Activated T-cell treated with anti-CD3 and anti-CD28 coated beads, Interleukin-2, amount 50 U/mL, for 24 hours (primary cell): ENCODE measurements at places on chromosomes 12 and 14.

DNA sequence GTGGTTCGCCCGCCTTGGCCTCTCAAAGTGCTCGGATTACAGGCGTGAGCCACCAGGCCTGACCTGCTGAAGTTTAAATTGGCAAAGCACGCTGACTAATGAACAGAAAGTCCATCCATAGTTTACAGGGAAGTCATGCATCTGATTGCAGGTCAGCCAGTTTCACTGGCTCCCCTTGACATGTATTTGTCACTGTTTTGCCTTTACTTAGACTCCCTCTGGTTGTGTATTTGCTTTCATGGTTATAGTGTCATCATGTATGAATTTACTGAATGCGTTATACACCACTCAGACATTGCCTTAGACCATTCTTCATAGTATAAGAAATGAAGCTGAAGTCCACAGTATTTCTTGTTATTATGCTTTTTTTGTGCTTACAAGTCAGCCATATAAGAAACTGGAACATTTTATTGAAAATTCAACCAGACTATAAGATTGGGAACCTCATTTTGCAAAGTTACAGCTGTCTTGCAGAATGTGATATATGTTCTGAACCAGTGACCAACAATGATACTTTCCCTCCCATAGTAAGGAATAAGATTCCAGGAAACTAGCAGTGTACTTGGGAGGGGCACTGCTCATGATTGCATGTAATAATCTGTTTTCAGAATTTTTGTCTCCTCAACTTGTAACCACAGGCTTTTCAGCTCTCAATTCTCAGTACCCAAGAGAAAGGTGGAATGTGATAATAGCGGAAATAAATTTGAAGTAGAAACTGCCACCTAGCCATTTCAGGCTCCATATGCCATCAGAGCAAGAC, 51.9 kb upstream of the ATF7IP start:
- DNase-seq = no peak

- DNase-seq = no peak
These were observed 30.4 kb downstream of the FBXO34 start for GRCh38 chr14:55301437-55302121.

DNA sequence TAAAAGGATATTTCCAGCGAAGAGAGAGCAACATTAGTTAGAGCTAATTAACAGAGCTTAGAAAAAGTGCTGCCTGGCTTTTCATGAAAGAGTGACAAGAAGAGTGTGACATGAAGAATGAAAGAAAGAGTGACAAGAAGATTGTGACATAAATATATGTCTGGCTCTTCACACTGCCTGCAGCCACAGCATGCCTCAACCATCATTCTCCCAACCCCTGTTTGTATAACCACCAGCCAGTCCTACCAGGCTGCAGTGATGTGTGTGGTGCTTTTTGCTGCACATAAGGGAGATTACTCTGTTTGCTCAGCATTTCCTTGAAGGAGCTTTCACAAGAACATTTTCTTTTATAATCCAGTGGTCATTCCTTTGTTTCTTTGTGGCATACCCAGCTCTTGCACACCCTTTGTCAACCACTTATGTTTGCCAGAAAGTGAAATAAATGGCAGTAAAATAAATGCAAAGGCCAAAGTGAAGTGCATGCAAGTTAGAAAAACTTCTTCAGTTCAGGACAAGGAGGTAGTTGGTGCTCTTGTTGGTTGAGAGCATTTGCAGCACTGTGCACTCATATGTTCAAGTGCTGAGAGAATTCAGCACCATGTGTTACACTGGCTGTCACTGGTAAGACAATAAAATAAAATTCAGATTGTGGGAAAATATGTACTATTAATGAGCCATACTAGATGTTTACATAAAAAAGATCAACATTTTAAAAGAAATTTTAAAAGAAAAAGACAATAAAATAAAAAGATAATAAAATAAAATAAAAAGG, 50.6 kb downstream of the KIF21A start:
- DNase-seq = no peak

DNA sequence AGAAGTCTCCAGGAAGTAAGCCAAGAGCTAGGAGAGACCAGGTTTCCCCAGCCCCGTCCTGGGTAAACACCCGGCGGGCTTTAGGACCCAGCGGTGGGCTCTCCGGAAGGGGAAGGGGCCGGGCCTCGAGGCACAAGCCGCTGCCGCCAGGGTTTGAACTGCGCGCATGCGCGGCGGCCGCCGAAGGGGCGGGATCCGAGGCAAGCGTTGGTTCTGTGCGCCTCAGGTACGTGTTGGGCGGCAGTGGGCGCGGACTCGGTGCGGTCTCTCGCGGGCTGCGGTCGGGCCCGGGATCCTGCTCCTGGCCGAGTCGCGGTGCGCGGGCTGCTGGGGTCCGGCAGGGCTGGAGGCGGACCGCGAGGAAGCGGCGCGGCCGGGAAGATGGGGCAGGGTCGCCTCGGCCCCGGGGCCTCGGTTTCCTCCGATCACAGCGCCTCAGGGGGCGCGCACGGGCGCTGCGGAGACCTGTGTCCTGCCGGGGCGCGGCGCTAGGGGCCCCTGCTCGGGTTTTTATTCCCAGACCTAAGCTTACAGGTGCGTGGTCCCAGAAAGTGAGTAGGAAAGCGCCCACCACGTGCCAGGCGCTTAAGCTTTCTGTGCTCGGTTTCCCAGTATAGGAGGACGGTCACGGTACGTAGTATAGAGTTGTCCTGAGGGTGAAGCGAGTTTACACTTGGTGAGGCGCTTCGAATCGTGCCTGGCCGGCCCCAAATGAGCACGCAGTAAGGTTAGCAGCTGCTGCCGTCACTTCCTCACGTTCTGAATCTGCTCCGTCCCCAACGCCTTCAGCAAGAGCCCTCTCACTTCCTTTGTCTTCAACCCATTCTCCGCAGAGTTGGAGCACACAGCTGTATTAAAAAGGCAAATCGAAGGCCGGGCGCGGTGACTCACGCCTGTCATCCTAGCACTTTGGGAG, at the start of gene TDP1:
Gene TDP1 (plus strand): TSS at position 183 of the 916 bp plus-strand sequence. CDS start 7,188 bp downstream, outside the sequence.
- peak; percentile 96 for DNase-seq

DNA sequence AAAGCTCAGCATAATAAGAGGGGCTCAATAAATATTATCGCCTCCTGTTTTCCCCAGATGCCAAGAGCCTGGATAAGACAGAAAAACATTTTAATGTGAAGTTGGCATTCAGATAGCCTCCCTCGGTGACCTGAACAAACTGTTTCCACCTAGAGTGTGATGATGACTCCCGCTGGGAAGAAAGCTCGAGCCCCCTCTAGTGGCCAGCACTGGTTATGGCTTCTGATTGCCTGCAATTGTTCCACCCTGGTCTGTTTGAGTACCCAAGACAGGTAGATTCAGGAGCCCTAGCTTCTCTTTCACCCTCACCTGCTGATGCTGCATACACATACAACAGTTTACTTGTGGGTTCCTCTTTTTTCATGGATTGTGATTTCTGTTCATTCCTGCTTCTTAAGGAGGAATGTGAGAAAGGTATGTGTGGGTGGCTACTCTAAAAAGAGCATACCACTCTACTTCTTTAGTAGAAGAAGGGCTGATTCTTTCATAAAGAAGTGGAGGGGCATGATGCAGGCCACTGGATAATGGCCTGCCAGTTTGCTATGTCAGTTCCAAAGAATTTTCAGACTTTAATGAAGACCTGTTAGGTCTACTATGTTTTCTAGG, 6.4 kb downstream of the ERG28 start:
- DNase-seq = peak; percentile 88

DNA sequence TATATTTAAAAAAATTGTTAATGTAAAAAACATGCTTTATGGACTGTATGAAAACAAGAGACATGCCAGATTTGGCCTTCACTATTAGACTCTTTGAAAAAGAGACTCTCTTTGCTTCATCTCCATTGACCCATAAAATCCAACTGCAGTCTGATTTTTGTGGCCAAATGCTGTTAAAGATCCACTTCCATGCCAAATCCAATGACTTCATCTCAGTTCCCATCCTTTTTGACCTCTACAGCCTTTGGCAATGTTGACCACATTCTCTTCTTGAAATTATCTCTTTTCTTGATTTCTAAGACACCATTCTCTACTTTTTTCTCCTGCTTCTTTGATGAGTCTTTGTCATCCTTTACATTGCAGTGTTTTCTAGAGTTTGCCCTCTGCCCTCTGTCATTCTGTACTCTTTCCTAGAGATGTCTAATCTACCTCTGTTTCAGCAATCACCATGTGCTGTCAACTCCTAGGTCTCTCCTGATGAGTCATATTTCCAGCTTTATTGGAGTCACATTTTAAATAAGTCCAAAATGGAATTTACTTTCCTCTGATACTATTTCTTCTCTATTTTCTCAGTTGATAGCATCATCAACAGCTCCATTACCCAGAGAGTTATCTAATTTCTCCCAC, 2.4 kb downstream of the TMPRSS12 start:
- no peak for DNase-seq

GRCh38 chr12:118052324-118053070, 8.5 kb downstream of the WSB2 start:
- DNase-seq = no peak

GRCh38 chr12:13194401-13195110, 2.0 kb upstream of the EMP1 start:
- no peak for DNase-seq

DNA sequence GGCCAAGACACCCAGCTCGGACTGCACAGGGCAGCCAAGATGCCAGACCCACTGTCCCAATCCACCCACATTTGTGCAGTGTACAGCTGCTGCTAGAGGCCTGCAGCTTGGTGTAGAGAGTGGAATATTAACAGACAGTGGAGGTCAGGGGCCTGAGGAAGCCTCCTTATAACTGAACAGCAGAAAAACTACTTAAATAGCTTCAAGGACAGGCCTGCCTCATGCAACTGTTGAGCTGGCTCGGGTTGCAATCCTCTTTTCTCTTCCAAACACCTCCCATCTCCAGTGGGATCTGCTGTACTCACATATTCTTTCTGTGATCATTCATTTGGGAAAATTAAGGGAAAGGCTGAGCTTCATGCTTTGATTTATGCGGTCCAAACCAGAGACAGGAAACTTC, 1043.2 kb upstream of the TMEM132C start:
- no peak for DNase-seq

DNA sequence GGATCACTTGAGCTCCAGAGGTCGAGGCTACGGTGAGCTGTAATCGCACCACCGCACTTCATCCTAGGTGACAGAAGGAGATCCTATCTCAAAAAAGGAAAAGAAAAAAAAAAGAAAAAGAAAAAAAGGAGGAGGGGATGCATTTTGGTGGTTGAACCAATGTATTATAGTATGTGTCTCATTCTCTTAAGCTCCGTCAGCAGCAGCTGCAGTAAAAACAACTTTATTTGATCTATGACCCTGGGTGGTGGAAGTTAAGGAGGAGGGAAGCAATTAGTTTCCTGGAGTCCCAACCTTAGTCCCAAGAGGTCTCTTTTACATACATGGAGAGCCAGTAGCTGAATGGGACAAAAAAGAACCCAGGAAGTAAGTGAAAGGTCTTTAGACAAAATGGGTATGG, 26.8 kb upstream of the APOF start:
- DNase-seq = no peak

DNA sequence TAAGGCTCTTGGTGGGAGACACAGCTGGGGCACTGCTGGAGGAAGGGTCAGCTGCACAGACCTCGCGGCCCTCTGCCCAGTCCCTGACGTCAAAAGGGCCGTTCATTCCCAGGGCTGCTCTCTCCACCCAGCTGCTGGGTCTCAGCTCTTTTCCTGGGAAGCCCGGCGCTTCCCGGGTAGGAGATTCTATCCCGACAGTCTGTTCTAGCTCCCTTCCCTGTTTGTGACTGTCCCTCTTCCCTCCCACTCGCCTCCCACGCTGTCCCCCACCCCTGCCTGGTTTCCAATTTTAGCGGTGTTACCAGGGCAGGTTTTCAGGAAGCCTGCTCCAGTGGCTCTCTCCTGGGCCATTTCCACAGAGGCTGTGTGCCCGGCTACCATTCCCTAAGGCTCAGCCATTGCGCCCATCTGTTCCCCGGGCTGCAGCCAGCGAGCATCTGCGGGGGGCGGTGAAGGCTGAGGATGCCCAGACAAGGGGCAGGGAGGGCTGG, 186.6 kb downstream of the CACNA1C start:
- no peak for DNase-seq

- DNase-seq = no peak
These were observed 7.7 kb downstream of the ANKRD33 start for GRCh38 chr12:51895378-51896135.

- DNase-seq = no peak
These were observed 292.4 kb upstream of the SEL1L start for GRCh38 chr14:81826081-81826480.
